Transverse colon (tissue), 4 donors: ENCODE measurements at places on chromosomes 2 and 18. TPM values are rescaled to one million over a fixed set of nuclear protein-coding genes. Genes with fewer than 3 reads are reported as not detected.

DNA sequence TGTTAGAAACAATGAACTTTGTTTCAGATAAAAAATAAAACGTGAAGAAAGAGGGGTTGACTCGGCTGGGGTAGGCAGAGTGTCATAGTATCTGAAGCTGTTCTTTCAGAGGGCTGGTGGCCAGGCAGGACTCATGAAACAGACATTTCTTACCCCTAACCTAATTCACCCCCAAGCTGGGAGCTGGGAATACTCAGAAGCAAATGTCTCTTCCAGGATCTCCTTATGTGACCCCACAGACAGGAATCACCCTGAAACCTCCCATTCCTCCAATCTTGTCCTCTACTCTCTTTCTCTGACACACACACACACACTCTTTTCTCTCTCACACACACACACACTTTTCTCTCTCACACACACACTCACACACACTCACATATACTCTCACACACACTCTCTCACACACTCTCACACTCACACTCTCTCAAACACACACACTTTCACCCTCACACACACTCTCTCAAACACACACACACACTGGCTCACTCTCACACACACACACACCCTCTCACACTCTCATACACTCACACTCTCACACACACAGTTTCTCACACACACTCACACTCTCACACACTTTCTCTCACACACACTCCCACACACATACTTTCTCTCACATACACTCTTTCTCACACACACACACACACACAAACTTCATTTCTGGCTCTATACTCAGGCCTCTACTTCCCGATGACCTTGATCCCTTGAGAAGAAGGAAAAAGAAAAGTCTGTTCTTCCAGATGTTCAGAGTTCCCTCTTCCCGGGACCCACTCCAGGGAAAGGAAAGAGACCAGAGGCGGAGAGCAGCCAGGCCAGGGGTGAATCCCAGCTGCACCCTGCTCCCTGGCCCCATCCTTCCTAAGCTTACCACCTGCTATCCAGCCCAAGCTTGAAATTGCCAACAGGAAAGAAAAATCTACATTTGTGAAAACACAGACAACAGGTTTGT lies 167.7 kb downstream of the TXNL1 start:
- peaks cover 3% of the 10 kb centered on the region for H3K4me1 ChIP-seq
- no peak for DNase-seq
- no peaks in the 10 kb centered on the region for H3K27me3 ChIP-seq

- no peaks in the 10 kb centered on the region for H3K36me3 ChIP-seq
- peaks cover 26% of the 10 kb centered on the region for H3K4me1 ChIP-seq
- no peaks in the 10 kb centered on the region for H3K27me3 ChIP-seq
- no peak overlapping the region for H3K4me3 ChIP-seq
Measured at GRCh38 chr2:232569541-232569940, 19.1 kb downstream of the EIF4E2 start.

DNA sequence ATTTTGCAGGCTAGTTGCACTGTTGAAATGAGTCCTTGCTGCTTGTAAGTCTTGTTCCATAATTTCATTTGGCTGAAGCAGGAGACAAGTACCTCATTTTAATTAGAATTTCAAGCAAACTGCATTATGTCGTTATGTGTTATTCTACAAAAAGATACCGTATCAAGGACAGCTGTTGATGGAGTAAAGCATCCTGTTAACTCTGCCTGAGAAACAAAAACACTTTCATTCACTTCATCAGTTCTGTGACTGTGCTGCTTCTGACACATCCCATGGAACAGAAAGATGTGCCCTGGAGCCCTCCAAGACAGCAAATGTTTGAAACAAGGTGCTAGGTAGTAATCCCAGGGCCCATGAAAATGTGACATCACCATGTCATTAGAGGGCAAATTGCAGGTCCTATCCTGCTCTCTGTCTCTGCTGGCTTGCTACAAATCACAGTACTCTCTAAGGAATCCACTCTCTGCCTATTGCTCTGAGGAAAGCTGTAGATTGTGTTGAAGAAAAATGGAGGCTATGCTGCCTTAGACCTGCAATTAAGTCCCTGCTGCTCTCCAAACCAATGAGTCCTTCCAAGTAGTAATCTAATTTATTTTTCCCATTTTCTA lies 209.7 kb upstream of the PARD3B start:
- no peak overlapping the region for H3K4me3 ChIP-seq
- H3K27me3 ChIP-seq: no peaks in the 10 kb centered on the region
- H3K27ac ChIP-seq: no peak overlapping the region
- no peaks in the 10 kb centered on the region for H3K36me3 ChIP-seq
- no peaks in the 10 kb centered on the region for H3K4me1 ChIP-seq

FLACC1 gene
- total RNA-seq: 4.3 TPM

ABCA12 gene
- total RNA-seq: 0.16 TPM
